ENCODE measurements at places on chromosomes 4 and X.

GRCh38 chrX:148872161-148872535 is 371.7 kb downstream of the AFF2 start:
- no peak for DNase-seq

DNA sequence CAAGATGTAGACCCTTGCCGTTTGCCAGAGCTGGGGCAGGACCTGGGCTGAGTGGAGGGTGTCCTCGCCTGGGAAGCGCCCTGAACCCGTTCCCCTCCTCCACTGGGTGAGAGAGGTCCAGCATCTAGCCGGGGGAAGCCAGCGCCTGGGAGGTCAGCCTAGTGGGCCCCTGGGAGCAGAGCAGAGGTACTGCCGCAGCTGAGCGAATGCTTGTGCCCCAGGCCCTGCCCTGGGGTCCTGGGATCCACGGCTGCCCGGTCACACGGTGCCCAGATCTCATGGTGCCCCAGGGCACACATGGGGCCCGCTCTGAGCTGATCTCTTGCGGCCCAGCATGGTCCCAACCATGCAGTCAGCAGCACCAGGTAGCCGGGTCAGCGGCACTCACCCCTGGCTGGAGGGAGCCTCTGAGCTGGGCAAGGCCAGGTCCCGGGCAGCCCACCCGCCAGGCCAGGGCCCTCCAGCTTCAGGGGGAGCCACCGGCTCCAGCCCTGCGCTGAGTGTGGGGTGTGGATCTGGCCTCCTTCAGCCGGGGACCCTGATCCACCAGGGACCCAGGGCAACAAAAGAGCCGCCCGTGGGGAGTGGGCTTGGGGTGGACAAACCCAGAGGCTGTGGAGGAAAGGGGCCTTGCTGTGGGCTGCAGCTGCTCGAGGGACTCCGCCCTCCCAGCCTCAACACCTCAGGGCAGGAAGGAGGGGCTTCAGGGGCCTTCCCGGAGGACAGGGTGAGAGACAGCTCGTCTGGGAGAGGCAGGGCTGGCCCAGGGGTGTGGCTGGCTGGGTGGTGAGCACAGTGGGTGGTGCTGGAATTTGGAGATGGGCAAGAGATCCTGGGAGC is 4.1 kb upstream of the CPLX1 start:
- DNase-seq, result peak; percentile 33

DNA sequence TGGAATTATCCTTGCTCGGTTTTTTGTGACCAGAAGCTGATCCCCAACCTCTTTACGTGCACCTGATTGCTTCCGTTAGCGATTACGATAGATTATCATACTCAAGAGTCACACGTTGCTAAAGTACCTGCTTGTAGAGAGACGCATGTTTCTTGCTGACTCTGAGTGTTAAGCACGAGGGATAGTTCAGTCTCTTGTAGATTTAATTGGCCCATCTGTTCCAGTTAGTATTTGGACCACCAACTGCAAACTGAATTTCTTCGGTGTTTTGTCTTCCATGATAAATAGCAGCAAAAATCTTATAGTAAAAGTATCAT is 516 bp upstream of the COX18 start:
- DNase-seq, result no peak

DNA sequence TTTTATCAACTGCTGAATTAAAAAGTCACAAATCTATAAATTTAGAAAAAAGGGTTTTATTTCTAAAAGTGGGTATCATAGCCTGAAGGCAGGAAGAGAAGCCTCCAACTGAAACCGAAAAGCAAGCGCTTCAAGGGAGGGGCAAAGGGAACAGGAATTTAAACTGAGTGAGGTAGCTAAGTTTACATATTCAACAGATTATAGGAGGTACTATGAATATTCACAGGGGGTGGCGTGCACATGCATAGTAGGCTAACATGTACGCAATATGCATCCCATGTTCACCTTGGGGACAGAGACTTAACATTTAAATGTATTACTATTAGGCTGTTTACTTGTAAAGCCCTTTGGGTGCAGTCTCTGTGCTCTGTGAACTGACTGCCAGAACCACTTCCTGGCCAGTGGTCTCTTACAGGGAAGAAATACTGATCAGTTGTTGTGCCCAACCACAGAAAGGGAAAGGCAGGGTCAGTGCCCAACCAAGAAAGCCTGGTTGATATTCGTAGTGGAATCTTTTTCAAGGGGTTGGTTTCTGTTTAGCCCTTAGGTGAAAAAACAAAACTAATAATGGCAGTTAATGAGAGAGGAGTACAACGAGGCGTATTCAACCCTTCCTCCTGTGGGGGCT is 168.7 kb upstream of the GALNTL6 start:
- no peak for DNase-seq

DNA sequence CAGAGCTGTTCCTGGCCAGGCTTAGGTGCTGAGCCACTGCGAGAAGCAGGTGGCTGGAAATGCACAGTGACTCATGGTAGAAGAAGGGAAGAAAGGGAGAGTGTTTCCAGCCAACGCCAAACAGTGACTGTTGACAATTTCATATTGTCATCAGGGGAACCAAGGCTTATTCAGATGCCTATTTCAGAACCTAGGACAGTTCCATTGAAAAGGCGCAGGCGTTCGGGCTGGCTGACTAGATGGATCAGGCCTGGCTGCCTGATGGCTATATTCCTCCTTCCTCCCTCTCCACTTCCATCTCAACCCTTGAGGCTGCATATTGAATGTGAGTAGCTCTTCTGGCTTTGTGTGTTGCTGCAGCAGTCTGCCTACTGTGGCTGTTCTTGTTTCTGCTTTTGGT is 73.0 kb upstream of the FRMPD4 start:
- no peak for DNase-seq

GRCh38 chrX:67619253-67619652 is 75.4 kb downstream of the AR start:
- no peak for DNase-seq

- no peak for DNase-seq
Measured at GRCh38 chr4:242121-242848, 63.0 kb downstream of the ZNF732 start.

DNA sequence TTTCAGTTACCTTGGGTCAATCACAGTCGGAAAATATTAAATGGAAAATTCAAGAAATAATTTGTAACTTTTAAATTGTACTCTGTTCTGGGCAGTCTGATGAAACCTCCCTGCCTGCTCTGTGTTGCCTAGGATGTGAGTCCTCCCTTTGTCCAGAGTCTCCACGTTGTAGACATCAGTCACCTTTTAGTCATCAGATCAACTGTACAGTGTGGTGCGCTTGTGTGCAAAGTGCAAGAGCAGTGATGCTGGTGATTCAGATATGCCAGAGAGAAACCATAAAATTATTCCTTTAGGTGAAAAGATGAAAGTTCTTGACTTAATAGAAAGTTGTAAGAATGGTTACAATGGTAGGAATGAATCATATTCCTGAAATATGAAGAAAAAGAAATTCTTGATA is 1.4 kb downstream of the SPATA4 start:
- no peak for DNase-seq

DNA sequence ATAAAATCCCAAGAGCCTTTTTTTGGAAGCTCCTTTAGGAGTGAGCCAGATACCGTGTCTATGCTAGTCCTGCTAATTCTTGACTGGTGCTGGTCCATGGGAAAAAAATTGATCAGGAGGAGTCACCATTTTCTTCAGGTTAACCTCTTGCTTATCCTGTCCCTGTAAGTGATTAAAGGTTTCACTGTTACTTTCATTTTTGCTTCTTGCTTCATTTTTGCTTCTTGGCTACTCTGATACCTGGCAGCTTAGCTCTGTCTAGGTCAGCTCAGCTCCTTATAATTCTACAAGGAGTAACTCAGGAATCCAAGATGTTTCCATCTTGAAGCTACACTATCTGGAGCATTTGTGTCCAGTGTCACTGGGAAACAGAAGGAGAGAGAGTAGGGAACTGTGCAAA is 45.7 kb downstream of the AFM start:
- DNase-seq, result no peak

DNA sequence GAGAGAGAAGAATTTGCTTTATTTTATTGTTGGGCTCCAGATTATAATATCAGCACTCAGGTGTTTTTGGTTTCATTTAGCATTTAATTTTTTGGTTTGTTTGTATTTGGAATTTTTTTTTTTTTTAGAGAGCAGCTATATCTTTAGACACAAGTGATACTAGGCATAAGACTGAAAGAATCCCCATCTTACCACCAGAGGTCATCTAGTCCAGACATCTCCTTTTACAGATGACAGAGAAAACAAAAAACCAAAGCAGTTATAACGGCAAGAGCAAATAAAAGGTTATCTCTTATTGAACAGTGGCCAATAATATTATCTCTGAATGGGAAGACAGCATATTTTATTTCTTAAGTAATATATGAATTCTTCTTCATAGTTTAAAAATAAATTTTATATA is 22.8 kb downstream of the USP38 start:
- DNase-seq, result no peak

- DNase-seq, result no peak
Measured at GRCh38 chrX:133598601-133599335, 183.5 kb upstream of the GPC4 start.

- DNase-seq, result no peak
Measured at GRCh38 chr4:40763228-40763716, 13.5 kb downstream of the NSUN7 start.

Data from right forelimb (tissue), 1 donor.